ENCODE measurements at places on chromosomes 16 and 17. TPM values are rescaled to one million over a fixed set of nuclear protein-coding genes. Genes with fewer than 3 reads are reported as not detected.

DNA sequence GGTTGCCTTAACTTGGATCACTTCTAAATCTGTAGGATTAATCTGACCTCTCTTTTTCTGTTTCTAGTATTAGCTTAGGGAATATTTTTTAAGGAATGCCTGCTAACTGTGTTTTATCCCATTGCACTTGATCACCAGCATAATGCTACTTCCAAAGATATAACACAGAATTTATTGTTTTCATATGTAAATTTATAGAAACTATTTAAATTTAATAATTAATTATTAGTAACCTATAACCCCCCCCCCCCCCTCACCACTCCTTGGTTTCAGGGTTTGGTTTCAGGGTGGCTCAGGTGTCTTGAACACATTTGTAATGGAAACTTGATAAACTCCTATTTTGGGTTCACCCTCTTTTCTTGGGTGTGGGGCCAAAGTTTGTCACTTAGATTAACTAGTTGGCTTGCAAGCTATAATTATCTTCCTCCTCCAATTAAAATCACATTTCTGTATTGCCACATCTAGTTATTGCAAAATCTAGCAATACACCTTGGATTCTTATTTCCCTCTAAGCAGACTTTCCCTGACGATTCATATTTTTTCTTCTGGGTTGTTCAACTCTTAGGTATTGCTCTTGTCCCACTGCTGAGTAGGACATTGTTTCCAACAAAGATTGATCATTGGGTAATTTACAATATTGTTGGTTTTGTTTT, 18.3 kb downstream of the KRT12 start:
- H3K27ac ChIP-seq, result no peak overlapping the region
- peaks cover 33% of the 10 kb centered on the region for H3K27me3 ChIP-seq
- no peak overlapping the region for H3K4me3 ChIP-seq

KRTAP4-1 gene
- not detected for total RNA-seq

- peak overlapping the region; percentile 58 for H3K27ac ChIP-seq
- no peaks in the 10 kb centered on the region for H3K27me3 ChIP-seq
- no peaks in the 10 kb centered on the region for H3K36me3 ChIP-seq
- DNase-seq, result peak; percentile 28
- H3K4me1 ChIP-seq, result peaks cover 43% of the 10 kb centered on the region
- H3K4me3 ChIP-seq, result no peak overlapping the region
Observed at GRCh38 chr16:11629071-11630030, 38.9 kb upstream of the SNN start.

DNA sequence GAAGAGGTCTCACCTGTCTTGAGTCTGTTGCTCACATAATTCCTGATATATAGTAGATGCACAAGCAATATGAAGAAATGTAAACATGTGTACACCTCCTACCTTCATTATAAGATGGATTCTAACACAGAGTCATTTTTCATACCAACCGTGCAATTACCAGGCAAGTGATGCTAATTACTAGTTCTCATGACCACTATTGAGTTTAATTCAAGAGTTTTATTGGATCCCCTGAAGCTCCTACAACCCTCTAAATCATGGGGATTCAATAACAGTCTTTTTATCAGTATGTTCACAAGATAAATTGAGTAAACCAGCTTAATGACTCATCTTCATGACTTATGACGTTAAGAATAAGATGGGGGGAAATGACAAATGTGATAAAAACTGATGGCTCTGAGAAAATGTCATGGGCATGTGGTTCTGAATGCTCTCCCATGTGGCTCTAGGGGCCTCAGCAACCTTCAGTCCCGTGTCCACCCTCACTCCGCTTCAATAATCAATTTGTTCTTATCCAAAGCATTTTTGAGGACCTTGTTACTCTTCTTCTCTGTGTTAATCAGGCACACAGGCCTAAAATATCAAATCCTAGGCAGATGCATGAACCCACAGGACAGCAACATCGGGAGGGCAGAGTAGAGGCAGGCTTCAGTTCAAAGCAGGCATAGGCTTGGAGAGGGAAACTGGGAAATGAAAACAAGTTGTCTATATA, 42.8 kb downstream of the PRAC1 start:
- DNase-seq, result no peak
- peaks cover 18% of the 10 kb centered on the region for H3K27me3 ChIP-seq
- peaks cover 2% of the 10 kb centered on the region for H3K4me1 ChIP-seq
- H3K4me3 ChIP-seq, result no peak overlapping the region
- H3K36me3 ChIP-seq, result no peaks in the 10 kb centered on the region

TP53TG3 gene
- not detected for total RNA-seq

DNA sequence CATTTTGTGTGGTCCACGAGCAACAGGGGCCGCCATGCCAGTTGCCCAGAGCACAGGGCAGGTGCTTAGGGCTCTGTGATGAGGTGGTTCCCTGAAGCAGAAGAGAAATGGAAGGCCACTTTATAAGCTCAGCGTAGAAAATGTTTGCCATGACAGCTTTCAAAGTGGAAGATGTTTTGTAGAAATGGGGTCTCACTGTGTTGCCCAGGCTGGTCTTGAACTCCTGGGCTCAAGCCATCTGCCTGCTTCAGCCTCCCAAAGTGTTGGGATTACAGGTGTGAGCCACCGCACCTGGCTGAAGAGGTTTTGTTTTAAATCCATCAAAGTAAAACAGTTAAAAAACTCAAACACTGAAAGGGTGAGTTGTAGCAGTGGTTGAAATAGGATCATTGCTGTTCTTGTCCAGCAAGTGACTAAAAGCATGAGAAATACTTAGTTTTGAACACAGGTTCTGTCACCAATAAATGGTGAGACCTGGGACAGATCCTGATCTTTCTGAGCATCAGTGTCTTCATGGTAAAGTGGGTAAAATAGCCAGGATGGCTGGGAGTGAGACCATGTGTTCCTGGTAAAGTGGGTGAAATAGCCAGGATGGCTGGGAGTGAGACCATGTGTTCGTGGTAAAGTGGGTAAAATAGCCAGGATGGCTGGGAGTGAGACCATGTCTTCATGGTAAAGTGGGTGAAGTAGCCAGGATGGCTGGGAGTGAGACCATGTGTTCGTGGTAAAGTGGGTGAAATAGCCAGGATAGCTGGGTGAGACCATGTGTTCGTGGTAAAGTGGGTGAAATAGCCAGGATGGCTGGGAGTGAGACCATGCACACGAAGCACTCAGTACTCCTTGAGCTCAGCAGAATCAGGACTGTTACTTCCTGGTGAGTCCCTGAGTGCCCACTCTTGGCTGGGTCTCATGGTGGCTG, 46.0 kb downstream of the BANP start:
- H3K4me3 ChIP-seq, result no peak overlapping the region
- peaks cover 19% of the 10 kb centered on the region for H3K36me3 ChIP-seq
- H3K4me1 ChIP-seq, result peaks cover 2% of the 10 kb centered on the region
- peak overlapping the region; percentile 16 for H3K27ac ChIP-seq

SPATA22 gene
- total RNA-seq, result not detected

DNA sequence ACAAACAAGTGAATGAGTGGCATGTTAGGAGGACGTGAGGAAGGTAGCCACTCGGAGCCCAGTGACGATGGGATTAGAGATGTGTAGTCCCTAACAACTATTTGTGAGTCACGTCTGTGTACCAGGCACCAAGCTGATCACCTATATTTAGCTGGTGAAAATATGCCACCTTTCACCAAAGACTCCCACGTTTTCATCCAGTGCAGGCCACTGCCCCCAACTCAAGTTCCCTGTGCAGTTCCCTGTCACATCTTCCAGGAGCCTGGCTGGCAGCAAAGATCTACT, 67.2 kb downstream of the TOM1L2 start:
- no peaks in the 10 kb centered on the region for H3K4me1 ChIP-seq
- DNase-seq, result no peak
- peaks cover 4% of the 10 kb centered on the region for H3K36me3 ChIP-seq
- H3K4me3 ChIP-seq, result no peak overlapping the region
- no peaks in the 10 kb centered on the region for H3K27me3 ChIP-seq

PMP22 gene
- total RNA-seq, result not detected

DNA sequence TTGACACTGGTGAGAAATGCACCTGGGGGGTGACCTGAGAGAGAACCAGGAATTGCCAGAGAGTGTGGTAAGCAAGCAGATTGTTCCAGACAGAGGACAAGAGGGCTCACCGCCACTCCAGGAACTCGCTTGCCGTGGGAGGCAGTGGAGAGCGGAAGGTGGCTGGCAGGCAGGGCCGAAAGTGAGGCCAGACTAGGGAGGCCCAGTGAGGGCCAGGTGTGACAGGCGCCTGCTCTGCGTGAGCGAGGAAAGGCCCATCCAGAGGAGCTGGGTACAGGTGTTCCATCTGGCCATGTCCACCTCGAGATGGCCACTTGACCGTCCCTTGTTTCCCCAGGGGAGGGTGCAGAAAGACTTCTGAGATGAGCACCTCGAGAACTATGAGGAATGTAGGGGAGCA, 11.9 kb upstream of the MYO15B start:
- no peaks in the 10 kb centered on the region for H3K27me3 ChIP-seq
- H3K4me1 ChIP-seq, result no peaks in the 10 kb centered on the region

TNFRSF13B gene
- total RNA-seq, result not detected

GRCh38 chr17:59837308-59838051, 55.3 kb downstream of the TUBD1 start:
- H3K27me3 ChIP-seq, result peaks cover 2% of the 10 kb centered on the region
- H3K36me3 ChIP-seq, result peaks cover 66% of the 10 kb centered on the region
- H3K4me1 ChIP-seq, result peaks cover 28% of the 10 kb centered on the region
- peak overlapping the region; percentile 83 for H3K4me3 ChIP-seq
- DNase-seq, result peak; percentile 82

LPO gene
- not detected for total RNA-seq

TP53TG3C gene
- total RNA-seq, result not detected

- H3K36me3 ChIP-seq, result peaks cover 1% of the 10 kb centered on the region
- no peak overlapping the region for H3K4me3 ChIP-seq
- H3K27me3 ChIP-seq, result no peaks in the 10 kb centered on the region
- H3K4me1 ChIP-seq, result no peaks in the 10 kb centered on the region
- H3K27ac ChIP-seq, result no peak overlapping the region
- peak; percentile 83 for DNase-seq
Observed at GRCh38 chr16:20774703-20775362, 11.0 kb downstream of the ACSM3 start.

TEKT1 gene
- total RNA-seq, result not detected

KRT15 gene
- not detected for total RNA-seq

HEATR9 gene
- total RNA-seq, result 0.70 TPM

DNA sequence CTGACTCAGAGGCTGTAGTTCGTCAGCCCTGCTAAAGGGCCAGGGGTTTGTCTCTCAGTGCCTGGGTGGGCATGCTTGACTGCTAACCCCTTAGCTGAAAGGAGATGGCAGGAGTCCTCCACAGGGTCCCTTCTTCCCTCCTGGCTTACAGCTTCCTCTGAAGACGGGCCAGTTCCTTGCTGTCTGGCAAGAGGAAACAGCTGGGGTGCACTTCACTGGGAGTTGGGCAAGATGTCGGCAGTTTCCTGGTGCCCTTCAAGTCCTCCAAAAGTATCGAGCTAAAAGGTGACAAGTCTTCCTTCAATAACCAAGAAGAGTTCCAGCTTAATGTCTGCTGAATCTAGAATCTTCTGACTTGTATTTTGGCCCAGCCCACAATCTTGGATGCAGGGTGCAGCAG, 23.4 kb downstream of the NUP85 start:
- H3K4me3 ChIP-seq, result no peak overlapping the region
- peaks cover 30% of the 10 kb centered on the region for H3K36me3 ChIP-seq
- no peaks in the 10 kb centered on the region for H3K4me1 ChIP-seq
- no peak overlapping the region for H3K27ac ChIP-seq

KDM6B gene
- 53.8 TPM for total RNA-seq

DNA sequence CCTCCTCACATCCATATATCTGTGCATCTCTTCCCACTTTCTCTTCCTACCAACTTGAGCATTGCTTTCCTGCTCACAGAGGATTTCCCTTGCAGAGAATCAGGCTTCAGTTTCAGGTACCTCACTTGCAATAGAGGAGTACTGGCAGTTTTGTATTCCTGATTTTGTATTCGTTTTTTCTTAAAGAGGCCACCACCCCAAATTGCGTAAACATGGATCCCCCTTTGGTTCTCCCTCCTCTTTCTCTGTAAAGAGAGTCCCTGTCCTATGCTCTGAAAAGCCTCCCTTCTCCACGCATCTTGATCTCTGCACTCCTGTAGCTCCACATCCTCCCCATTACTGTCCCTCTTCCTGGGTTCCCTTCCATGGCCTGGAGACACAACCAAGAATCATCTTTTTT, 32.2 kb downstream of the TEKT3 start:
- H3K4me3 ChIP-seq, result no peak overlapping the region
- no peaks in the 10 kb centered on the region for H3K36me3 ChIP-seq
- H3K27me3 ChIP-seq, result no peaks in the 10 kb centered on the region
- no peak overlapping the region for H3K27ac ChIP-seq

KIF2B gene
- not detected for total RNA-seq

DNA sequence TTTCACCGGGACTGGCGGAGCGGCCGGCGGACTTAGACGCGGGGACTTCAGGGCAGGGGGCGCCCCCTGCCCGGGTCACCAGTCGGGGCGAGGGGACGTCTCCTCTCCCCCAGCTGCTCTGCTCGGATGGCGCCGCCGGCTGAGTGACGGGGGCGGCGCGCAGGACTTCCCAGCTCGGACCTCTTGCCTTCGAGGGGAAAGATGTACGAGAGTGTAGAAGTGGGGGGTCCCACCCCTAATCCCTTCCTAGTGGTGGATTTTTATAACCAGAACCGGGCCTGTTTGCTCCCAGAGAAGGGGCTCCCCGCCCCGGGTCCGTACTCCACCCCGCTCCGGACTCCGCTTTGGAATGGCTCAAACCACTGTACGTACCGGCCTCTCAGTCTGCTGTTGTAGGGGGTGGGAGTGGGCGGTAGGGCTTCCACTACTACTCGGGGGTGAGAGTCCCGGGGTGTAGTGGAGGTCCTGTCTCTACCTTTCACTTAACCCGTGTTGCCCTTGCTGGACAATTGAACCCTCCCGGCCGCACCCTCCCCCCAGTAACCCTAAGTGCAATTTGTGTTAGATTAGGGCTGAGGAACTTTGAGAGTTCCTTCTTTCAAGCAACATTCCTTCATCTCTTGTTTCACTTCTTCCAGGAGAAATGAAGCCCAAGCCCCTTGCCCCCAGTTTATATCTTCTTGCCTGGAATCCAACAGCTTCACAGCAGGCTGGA, 21.9 kb downstream of the GJD3 start:
- DNase-seq, result no peak
- H3K27ac ChIP-seq, result peak overlapping the region; percentile 38
- H3K27me3 ChIP-seq, result no peaks in the 10 kb centered on the region
- peak overlapping the region; percentile 65 for H3K4me3 ChIP-seq

Measured in activated CD8-positive, alpha-beta T cell treated with anti-CD3 and anti-CD28 coated beads for 36 hours (primary cell).